IPS-NIHi11 (cell line): ENCODE measurements at places on chromosomes 7 and 10.

- peak; percentile 8 for DNase-seq
These were observed 242.1 kb downstream of the CDC14C start for GRCh38 chr7:49166441-49166840.

DNA sequence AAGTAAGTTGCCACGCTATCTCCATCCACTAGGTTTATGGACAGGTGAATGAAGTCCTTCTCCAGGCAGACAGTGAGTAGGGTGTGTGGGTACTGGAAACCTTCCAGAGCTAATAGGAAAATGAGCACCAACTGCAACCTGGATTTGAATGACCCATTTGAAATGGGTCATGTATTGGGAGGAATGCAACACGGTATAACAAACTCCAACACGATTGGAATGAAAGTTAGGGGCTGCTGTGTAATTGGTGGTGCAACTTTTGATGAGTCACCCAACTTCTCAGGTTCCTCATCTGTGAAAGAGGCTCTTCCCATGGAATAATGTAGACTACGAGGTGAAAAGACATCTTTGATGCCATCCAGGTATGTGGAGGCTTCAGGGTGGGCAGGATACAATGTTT is 241.4 kb upstream of the PODXL start:
- no peak for DNase-seq

- peak; percentile 7 for DNase-seq
These were observed 80.5 kb upstream of the LRGUK start for GRCh38 chr7:134046594-134047128.

DNA sequence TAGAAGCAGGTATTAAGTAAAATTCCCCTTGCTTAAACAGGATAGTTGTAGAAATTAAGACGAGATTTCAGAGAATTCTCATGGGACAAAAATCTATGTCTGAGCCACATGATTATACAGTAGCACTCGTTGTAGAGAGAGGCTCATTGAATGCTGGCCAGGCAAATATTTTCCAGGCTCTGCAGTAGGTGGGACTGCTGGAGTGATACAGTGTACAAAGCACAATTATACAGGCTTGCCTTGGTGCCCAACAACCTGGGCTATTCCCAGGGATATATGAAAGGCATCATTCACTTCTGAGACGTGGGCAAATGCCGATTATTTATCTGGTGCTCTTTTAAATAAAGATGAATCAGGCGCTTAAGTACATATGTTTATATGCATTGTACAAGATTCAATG is 380.6 kb downstream of the PHTF2 start:
- no peak for DNase-seq

DNA sequence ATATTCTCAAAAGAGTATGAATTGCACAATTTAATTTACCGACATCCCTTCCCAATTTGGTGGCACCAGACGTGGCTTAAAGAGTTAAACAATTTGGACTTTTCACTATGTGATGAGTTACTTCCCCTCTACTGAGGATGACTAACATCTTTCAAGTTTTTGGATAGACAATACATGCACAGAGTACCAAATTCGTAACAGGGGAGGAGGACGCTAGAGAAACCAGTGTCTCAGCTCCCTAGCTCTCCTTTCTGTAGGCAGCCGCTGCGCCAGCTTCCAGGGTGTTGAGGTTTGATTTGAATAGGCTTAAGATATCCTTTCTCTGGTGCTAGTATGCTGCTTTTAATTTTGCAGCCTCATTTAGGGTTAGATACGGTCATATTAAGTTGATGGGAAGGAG is 69.2 kb downstream of the GNA12 start:
- no peak for DNase-seq
